ENCODE measurements at places on chromosomes 7 and 10. TPM values are rescaled to one million over a fixed set of nuclear protein-coding genes. Genes with fewer than 3 reads are reported as not detected.

DNA sequence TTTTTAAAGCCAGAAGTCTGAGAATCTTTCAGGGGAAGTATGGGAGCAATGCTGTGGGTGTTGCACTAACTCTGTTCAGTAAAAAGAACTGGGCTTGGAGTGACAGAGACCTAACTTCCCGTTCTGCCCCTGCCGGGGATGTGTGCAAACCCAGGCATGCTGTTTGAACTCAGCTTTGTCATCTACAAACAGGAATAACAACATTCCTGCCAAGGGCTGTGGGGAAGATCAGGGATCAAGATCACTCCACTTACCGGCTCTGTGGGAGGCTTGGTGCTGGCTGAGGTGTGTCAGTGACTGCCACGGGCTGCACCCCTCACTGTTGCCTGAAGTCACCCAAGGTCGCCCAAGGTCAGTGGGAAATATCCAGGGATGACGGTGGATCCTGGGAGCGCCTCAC is 23.1 kb upstream of the DRGX start:
- DNase-seq, result peak; percentile 86

- no peak for DNase-seq
Observed at GRCh38 chr10:95234951-95235350, 40.9 kb downstream of the ACSM6 start.

GRCh38 chr7:66142334-66142733 is 27.7 kb downstream of the CRCP start:
- DNase-seq, result no peak

DNA sequence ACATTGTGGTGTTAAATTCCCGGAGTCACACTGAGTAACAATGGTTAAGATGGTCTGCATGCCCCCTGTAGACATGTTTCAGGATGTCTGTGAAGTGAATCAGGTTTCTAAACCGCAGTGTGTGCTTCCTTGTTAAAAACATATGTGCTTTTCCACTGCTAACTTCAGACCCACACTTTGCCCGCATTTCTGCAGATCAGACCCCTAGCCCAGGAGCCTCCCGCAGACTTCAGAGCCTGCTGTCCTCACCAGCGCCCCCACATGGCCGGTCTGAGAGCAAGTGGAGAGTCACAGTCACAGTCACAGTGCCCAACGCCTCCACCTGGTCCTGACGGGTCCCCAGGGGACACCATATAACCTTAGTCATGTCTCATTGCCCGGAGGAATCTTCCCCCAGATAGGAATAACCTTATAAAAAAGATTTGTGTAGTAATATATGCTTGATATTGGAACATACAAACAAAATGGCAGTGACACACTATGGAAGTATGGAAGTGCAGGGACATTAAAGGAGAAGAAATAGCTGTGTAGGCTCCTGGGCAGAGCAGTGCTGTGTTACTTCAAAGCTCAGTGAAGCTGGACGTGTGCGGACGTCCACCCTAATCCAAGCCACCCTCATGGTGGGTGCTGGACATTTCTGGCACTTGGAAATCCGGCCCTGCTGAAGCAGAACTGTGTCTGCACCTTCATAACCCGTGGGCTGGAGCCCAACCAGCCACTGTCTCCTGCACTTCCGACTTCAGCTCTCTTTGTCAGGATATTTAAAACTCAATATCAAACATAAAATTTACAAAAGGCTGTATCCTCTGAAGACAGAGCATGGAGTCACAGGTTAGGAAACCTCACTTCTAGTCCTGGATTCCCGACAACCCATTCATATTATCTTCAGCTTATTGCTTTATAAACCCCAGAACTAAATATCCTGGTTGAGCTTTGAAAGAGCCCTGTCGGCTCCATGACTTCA is 29.0 kb downstream of the GSTO2 start:
- no peak for DNase-seq

NUTM2D gene
- 2.6 TPM for total RNA-seq

DNA sequence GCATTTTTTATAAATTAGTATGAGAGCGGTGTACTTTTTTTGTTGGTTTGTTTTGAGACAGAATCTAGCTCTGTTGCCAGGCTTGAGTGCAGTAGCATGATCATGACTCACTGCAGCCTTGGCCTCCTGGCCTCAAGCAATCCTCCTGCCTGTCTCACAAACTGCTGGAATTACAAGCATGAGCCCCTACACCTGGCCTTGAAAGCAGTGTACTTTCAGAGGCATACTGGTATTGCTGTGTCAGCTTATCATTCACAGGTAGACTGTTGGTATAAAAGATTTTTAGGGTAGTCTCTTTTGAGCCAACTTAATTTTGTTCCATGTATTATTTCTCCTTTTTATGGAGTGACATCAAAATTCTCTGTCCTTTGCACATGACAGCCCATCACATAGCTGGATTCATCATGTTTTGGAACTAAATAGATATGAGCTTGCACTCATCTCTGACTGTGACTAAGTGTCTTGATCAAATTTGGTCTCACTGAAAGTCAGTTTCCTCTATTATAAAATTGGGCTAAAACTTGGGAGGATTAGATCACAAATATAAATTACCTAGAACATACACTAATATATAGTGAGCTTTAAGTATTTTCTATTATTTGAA is 12.4 kb downstream of the GNAT3 start:
- peak; percentile 95 for DNase-seq

DNA sequence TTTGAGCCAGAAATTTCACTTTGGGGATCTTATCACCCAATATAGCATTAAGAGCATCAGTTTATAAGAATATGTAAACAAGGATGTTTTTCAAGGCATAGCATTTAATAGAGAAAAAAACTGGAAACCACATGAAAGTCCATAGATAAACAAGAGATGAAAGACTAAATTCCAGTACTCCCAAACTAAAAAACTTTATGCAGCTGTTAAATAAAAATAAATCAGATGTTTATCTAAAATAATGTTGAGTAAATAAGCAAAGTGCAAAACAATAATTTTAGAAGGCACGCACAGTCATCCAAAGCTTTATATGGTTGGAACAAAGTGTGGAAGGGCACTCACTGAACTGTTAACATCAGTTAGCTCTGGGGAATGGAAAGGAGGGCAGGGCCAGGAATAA is 21.0 kb downstream of the RNLS start:
- DNase-seq, result no peak

DNA sequence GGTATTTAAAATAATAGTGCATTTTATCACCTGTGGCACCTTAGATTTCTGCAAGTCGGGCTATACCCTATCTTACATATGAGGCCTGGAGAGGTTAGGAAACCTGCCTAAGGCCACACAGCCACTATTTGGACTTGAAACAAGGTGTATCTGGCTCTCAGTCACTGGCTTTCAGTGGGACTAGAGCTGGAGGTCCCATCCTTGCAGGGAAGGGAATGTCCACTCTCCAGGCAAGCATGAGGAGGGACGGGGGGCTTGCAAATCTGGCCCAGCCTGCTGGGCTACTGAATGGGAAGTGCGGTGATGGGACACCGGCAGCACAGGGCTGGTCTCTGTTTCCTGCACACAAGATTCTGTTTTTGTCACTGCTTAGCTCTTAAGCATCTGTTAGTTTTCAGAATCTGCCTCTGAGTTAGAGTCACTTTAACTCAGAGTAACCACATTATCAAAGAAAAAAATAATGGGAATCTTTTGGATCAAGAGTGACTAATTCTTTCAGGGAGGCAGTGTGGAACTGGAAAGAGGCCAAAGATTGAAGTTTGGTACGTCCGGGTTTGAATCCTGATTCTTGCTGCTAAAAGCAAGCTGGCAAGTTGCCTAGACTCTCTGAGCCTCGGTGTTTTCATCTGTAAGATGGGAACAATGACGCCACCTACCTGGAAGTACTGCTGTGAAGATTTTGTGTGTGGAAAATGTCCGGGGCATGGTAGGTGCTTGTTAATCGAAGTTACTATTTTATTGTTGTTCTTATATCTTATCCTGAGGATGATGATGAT is 33.8 kb upstream of the HABP2 start:
- DNase-seq, result no peak

KCP gene
- total RNA-seq, result 0.50 TPM

GRCh38 chr7:92205987-92206386 is 27.0 kb upstream of the LRRD1 start:
- no peak for DNase-seq

- DNase-seq, result no peak
Observed at GRCh38 chr10:5537684-5538083, 12.9 kb downstream of the CALML3 start.

PDCD11 gene
- total RNA-seq, result 77.1 TPM

- DNase-seq, result peak; percentile 77
Observed at GRCh38 chr7:121286742-121287734, 41.8 kb upstream of the WNT16 start.

Measured in mammary epithelial cell (primary cell).